Upper lobe of left lung (tissue), 6 donors: ENCODE measurements at places on chromosomes 7 and 10.

GRCh38 chr10:50439187-50439586 is 184.6 kb downstream of the SGMS1 start:
- DNase-seq = no peak

GRCh38 chr7:55556031-55556430 is 16.3 kb downstream of the VOPP1 start:
- DNase-seq = no peak

DNA sequence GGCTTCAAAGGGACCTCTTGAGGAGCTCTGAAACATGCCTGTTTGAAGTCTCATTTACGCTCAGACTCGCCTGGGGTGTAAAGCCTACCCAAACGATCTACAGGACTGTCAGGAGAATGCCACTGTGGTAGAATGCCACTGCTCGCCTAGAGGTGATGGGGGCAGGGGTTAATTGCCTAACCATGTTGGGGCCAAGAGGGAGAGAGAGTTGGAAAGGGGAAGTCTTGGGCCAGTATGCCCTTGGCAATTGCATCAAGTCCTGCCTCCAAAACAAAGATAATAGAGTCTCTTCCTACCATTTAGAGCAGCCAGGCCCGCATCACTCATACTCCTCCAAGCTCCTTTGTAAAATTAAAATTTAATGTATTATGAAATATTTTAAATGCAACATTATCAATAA is 25.2 kb downstream of the CDK1 start:
- DNase-seq = no peak

GRCh38 chr10:77079592-77080300 is 557.9 kb downstream of the KCNMA1 start:
- DNase-seq = no peak
